ENCODE measurements at places on chromosomes 6 and 20.

- no peak for DNase-seq
These were observed 7.4 kb downstream of the SNX9 start for GRCh38 chr6:157830354-157831017.

DNA sequence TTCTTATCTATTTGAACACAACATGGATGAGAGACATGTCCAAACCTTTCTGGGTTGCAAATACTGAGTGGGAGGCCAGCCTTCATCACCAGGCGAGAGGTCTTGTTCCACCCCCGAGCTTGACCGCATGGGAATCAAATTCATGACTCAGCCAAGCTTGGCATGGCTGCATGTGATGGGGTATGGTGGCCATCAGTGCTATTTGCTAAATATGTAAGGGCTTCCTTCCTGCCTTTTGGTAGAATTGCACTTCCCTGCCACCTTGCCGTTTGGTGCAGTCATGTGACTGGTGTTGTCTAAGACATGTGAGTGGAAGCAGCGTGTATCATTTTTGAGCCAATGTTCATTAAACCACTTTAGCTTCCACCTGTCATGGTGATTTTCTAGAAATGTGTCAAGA, 508.9 kb upstream of the SULF2 start:
- no peak for DNase-seq

DNA sequence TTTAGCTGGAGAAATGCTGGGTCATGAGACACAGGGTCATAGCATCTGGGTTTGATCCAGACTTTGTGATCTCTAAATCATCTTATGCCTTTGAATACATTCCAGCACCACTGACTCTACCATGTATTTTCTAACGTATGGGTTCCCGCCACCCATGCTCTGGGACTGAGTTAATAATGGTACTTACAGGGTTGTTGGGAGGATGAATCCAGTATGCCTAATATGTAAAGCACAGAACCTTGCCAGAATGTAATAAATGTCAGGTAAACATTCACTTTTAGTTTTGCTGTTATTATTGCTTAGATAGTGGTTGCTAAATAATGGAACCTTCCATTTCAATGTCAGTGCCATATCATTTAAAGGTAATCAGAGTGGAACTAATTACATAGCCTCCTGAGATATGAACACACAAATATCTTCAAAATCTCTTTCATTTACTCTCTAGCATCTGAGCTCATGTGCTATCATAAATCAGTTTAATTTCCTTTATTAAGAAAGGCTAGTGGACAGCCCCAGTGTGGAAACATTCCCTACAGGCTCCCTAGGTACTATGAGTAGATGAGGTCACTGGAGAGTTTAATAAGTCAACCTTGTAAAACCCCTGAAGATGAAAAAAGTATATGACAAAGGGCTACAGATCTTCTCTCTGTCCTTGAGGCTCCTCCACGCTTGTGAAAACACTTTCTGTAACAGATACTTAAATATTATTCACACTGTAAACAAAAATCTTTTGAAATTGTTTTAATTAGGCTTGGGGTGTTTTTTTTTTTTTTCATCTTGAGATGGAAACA, 226.6 kb downstream of the ALDH8A1 start:
- DNase-seq: no peak

DNA sequence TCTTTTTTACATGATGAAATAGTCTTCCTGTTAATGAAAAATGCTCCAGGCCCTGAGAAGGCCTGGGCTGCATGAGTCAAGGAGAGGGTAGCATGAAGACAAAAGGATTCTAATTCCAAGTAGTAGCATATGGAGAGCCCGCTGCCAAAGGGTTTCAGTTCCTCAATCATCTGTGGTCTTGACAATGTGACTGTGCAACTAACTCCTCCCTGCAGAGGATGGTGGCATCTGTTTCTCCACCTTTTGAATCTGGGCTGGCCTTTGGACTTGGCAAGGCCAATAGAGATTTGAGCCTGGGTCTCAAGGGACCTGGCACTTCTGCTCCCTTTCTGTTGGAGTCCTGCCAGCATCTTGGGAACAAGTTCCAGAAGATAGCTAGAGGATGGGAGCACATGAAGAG, 35.1 kb upstream of the ANKEF1 start:
- no peak for DNase-seq

- DNase-seq: no peak
These were observed 29.4 kb downstream of the TRPC4AP start for GRCh38 chr20:35063168-35063567.

DNA sequence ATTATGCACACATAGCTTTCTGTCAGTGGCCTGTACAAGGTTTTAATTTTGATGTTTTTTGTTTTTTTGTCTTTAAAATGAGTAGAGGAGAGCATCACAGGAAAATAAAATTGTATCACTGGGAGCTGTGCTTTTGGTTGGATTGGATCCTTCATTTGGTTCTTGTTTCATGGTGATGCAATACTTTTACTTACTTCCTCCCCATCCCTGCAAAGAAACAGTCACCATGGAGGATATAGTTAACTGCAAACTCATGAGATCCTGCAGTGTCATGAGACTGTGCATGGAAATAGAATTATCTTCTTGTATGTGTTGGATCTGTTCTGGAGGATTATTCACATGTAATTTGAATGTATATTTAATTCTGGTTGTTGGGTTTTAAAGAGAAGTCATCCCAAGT, 122.3 kb downstream of the JARID2 start:
- no peak for DNase-seq

GRCh38 chr6:170583756-170584180, 669 bp downstream of the PDCD2 start:
- no peak for DNase-seq

DNA sequence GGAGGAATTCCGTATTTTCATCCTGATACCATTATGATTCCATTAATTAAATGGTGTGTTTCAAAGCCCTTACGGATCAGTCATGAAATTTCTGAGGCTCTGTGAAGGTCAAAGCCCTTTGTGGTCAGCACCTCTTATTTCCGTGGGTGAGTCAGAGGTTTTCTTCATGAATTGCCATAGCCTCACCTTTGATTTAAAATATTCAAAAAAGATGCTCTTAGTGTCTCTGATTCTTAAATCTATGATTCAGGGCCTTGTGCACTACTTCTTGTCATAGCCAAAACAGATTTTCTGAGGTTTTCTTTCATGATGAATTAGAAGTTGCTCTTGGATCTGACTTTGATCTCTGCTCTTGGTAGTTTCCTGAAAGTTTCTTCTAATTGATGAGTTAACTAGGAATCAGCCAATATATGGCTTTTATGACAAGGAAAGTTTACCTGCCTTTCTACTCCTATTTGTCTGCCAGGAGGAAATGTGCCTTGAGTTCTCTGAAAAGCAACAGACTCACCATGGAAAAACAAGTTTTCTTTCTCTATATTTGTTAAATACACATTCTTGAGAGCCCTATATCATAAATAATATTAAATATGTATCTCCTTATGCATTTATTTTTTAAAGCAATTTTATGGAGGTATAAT, 613.0 kb downstream of the UTRN start:
- no peak for DNase-seq

DNA sequence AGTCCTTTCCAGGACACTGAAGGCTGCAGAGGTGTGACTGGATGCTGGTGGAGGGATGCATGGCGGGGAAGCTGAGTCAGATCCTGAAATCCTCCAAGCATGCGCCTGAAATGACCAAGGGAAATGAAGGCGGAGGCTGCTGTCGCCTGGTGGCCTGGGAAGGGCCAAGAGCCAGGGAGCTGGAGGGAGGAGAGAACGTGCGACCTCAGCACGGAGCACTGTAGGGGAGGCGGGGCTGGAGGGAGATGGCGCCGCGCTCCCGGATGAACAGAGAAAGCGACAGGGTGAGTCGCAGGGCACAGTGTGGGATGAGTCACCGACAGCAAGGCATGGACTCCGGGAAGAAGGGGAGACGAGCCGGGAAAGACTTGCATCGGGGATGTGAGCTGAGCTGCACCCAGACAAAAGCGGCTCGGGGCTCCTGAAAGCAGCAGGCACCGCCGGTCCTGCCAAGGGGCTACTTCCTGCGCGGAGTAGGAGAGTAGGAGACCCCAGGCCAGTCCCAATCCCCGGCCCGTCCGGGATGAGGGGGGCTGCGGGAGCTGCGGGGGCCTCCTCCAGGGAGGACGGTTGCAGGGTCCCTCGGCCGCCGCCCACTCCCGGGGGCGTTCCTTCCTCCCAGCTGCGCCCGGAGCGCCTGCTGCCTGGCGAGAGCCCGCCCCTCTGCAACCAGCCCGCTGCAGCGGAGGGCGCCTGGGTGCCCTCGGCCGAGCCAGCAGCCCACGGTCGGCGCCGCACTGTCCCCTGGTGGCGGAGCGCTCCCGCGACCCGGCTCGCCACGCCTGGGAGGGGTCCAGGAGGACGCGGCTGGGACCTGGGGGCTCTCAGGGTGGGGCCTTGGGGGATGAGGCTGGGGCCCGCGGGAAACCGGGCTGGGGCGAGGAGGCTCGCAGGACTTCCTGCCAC, 11.0 kb upstream of the NQO2 start:
- DNase-seq: peak; percentile 66
